Naive thymus-derived CD4-positive, alpha-beta T cell (primary cell): ENCODE measurements at places on chromosomes 11 and 22.

DNA sequence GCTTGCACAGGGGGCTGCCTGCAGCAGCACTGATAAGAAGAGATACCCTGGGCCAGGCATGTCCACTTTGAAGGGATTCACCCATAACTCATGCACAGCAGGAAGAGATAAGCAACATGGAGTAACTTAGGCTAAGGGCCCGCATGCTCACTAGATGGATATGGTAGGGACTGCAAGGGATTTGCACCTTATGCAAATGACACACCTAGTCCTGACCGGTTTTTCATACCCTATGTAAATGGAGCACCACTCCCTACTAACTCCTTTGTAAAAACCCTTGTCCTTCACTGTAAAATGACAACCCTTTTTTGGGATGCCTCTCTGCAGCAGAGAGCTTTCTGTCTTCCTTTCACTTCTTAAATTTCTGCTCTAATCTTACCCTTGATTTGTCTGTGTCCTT, 658.9 kb upstream of the CCDC179 start:
- DNase-seq: no peak

GRCh38 chr11:117819096-117820040, 5.2 kb downstream of the FXYD2 start:
- DNase-seq: no peak

GRCh38 chr11:253160-253885, 16.5 kb downstream of the PSMD13 start:
- no peak for DNase-seq

- no peak for DNase-seq
Measured at GRCh38 chr11:43315966-43316365, 4.2 kb downstream of the API5 start.

- DNase-seq: no peak
Measured at GRCh38 chr11:69201764-69202370, 46.1 kb downstream of the SMIM38 start.

- DNase-seq: no peak
Measured at GRCh38 chr22:35894937-35895708, 133.5 kb downstream of the RBFOX2 start.

- DNase-seq: no peak
Measured at GRCh38 chr11:43784866-43785265, 95.8 kb upstream of the ALKBH3 start.

- no peak for DNase-seq
Measured at GRCh38 chr22:25475257-25476022, 89.0 kb upstream of the GRK3 start.

DNA sequence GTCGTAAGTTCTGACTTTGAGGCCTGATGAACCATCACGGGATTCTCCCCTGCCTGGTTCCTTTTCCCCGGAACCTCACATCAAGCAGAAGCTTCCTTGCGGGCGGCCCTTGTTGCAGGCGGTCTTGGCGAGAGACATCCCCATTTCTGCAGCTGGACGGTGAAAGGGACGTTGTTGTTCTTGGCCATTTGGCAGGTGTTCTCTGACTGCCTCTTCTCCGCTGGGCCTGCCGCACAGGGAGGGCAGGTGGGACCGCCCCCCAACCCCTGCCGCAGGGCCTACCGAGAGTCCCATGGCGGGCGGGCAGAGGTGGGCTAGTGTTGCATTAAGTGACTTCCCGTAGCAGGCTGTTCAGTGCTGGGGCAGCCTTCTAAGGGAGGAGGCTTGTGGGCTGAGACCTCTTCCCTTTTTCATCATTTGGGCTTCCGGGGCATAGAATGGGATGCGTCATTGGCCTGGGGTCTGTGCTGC, 26.9 kb upstream of the GRAMD4 start:
- DNase-seq: no peak

DNA sequence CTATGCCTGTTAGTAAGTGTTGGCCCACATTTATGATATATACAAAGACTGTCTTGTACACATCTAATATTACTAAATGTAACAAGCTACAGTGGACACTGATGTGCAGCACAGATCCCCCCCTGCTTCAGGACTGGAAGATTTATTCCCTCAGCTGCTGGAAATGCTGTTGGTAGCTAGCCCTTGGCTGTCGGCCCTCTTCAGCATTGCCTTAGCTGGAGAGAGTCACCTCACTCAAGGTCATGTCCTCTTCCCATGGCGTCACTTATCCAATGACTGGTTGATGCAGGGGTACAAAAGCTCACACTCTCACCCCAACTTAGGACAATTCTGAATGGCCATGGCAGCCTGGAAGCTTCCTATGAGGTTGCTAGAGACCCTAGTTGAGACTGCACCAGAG, 312.7 kb downstream of the SOX6 start:
- DNase-seq: no peak
